ENCODE measurements at places on chromosomes 16 and 17.

DNA sequence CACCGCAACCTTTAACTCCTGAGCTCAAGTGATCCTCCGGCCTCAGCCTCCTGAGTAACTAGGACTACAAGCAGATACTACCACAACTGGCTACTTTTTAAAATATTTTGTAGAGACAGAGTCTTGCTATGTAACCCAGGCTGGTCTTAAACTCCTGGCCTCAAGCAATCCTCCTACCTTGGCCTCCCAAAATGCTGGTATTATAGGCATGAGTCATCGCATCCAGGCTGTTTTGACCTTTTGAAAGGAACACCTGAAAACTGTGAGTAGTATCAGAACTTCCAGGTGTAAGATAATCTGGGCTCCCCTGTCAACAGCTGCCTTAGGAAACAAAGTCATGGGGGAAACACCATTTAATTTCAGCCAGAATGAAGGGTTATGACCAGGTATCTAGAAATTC lies 77.5 kb downstream of the CYTH1 start:
- no peak for DNase-seq

DNA sequence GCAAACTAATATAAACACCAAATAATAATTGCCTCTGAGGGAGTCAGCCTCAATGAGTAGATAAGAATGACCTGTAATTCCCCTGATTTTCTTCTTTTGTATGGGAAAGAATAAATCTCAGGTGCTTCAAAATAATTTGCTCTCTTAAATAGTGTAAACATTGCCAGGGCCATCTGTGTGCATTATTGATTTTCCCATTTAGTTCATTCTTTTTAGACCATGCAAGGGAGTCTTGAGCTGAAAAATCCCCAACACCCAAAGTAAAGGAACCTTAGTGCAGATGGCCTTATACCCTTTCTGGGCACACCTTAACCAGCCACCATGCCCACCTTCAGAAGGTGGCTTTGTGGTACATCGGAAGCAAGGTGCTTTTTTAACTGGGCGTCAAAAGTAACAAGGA lies 267.2 kb downstream of the TMEM114 start:
- DNase-seq = no peak

DNA sequence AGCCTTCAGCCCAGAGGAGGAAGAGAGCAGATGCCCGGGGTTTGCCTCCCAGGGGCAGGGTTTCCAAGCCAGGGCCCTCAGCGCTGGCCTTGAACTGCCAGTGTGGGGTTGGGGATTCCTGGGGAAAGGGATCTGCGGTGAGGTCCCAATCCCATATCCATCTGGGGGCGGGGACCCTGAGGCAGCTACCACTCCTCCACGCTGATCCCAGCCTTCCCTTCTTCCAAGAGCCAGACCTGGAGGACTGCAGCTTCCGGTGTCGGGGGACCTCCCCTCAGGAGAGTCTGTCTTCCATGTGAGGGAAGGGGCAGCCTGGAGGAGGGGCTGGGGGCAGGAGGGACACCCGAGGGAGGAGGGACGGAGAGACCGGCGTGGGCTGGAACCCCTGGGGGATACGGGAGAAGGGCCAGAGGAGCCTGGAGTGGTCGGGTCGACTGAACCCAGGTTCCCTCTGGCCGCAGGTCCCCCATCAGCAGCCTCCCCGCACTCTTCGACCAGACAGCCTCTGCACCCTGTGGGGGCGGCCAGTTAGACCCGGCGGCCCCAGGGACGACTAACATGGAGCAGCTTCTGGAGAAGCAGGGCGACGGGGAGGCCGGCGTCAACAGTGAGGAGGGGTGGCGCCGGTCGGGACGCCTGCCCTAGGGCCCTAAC lies 10.7 kb upstream of the CISD3 start:
- DNase-seq = no peak

DNA sequence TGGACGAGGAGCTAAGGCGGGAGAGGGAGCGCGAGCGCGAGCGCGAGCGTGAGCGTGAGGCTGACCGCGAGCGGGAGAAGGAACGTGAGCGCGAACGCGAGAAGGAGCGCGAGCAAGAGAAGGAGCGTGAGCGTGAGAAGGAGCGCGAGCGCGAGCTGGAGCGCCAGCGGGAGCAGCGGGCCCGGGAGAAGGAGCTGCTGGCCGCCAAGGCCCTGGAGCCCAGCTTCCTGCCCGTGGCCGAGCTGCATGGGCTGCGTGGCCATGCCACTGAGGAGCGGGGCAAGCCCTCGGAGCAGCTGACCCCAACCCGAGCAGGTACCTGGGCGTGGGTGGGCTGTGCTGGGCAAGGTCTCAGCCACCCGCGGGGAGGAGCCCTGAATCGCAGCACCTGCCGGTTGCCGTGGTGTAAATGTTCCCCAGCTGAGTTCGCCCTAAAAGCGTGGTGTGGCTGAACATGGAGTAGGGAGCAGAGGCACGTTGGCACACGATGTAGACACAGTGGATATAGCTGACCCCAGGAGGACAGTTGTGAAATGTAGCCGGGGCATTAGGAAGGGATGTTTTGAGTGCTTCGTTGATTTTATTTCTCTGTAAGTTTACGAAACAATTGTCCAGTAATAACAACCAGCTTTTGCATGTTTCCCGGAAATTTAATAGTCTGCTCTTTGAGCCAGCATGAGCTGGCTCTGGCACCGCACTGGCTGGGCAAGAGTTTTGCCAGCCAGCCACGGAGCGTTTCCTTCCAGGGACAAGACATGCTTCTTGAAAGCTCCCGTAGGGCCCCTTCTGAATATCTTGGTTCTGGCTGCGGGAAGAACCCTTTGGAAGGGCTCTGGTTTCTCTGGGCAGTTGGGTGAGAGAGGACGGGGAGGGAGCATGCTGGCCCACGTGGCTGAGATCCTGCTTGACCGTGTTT lies 32.1 kb downstream of the GINS2 start:
- no peak for DNase-seq

DNA sequence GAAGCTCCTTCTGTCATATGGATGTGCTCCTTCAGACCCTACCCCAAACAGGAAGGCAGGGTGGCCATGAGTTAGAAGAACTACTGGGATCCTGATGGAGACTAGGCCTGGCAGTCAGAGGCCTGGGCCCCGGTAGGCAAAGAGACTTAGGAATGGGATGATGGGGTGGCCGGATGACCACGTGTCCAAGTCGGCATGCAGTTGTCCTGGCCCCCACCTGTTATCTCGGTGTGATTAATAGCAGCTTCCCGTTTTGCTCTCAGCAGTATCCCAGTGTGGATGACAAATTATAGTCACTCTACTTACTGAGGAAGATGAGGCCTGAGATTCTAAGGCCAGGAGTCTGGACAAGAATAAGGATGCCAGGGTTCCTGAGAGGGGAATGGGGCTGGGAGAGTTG lies 1.5 kb downstream of the TNFSF12 start:
- DNase-seq = no peak

- DNase-seq = no peak
These were observed 51.5 kb downstream of the NTN1 start for GRCh38 chr17:9072696-9073339.

DNA sequence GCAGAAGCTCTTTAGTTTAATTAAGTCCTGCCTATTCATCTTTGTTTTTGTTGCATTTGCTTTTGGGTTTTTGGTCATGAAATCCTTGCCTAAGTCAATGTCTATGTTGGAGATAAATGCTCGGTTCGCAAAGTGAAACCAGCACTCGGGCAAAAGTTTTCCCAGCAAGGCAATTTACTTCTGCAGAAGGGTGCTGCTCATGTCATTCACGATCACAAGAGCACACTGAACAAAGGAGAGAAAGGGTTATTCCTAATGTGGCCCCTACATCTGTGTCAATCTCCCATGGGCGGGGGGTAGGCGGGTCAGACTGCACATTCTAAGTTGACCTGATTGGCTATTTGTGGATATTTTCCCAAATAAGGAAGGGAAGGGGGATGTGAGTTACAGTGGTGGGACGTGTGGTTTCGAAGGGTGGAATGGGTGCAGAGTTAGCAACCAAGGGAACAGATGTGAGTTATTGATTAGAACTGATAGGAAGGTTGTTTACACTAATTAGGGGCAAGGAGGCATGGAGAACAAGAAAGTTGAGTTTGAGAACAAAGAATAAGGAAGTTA lies 23.0 kb downstream of the ATF7IP2 start:
- no peak for DNase-seq

DNA sequence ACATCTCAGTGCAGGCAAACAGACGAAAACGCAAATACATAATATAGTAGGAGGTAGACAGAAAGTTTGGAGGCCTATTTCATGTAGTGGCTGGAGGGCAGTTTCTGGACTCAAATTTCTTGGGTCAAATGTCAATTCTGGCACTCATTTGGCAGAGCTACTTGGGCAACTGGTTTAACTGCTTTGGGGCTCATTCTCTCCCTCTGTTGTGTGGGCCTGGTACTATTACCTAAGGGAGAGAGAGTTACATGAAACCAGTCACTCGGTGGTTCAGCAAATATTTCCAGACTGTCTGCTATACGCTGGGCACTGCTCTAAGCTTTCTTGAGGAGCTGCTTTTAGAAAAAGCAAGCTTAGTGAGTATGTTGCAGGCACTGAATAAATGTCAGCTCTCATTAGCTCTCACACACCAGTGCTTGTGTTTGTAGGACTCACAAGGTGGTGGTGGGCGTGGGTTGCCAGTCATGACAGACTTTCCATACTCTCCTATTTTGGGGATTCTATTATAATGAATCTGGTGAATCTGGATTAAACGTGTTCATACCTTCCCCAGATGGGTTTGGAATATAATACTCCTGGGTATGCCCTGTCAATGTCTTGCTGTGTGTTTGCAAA lies 1.8 kb upstream of the SHISA9 start:
- no peak for DNase-seq

DNA sequence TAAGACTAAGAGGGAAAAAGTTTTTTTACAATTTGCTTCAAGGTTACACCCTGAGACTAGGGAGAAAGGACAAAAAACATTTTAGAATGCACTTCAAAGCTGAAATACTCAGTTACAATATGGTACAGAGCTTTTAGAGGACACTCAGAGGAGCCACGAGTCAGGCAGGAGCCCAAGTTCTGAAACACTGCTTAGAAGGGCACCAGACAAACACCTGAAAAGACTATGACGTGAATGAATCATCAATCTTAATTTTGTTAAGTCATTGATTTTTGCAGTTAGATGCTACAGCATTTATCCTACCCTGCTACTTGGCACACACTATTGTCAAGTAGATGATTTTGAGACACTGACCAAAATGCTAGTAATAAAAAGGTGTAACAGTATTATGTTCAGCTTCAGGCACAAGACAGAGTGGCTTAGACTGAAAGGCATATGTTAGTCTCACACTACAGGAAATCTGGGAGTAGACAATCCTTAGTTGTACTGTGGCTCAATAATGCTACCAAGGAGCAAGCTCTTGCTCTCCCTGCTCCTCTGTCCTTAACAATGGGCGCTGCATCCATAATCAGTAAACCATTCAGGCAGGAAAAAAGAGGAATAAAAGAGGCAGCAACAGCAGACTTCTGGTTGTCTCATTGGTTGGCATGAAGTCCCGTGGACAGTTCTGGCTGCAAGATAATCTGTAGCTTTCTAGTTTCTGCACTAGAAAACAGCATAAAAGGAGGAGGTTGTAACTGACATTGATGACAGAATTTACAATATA lies 151.8 kb downstream of the ABCA8 start:
- DNase-seq = no peak

- no peak for DNase-seq
These were observed 1.2 kb downstream of the G6PC3 start for GRCh38 chr17:44071772-44072171.

GRCh38 chr17:55322453-55322985 lies 57.8 kb downstream of the HLF start:
- no peak for DNase-seq

- DNase-seq = peak; percentile 86
These were observed at the start of gene METTL22 for GRCh38 chr16:8621572-8622314. Gene METTL22 (plus strand): TSS chr16:8621698. CDS start chr16:8625666, 3,968 bp downstream.

- DNase-seq = peak; percentile 43
These were observed 14.4 kb downstream of the NDUFAF8 start for GRCh38 chr17:81253358-81254131.

DNA sequence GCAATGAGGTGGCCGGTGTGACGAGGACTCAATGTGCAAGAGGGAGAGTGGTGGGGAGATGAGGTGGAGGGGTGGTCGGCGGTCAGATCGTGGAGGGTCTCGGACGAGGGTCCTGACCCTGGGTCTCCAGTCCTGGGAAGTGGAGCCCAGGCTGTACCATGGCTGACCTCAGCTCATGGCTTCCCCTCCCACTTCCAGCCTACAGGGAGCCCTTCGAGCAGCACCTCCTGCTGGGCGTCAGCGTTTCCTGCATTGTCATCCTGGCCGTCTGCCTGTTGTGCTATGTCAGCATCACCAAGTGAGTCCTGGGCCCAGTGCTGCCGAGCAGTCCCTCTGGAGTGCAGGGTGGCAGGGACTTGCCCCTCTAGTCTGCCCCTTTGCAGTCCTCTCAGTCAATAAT lies 41.8 kb downstream of the IL4R start:
- no peak for DNase-seq

- no peak for DNase-seq
These were observed 631 bp downstream of the UTP6 start for GRCh38 chr17:31900877-31901276.

GRCh38 chr16:9259914-9260608 lies 168.6 kb downstream of the HAPSTR1 start:
- DNase-seq = no peak

GRCh38 chr17:80511222-80512180 lies 33.1 kb upstream of the RPTOR start:
- DNase-seq = no peak

- no peak for DNase-seq
These were observed 30.4 kb upstream of the HS3ST3B1 start for GRCh38 chr17:14270508-14270907.

DNA sequence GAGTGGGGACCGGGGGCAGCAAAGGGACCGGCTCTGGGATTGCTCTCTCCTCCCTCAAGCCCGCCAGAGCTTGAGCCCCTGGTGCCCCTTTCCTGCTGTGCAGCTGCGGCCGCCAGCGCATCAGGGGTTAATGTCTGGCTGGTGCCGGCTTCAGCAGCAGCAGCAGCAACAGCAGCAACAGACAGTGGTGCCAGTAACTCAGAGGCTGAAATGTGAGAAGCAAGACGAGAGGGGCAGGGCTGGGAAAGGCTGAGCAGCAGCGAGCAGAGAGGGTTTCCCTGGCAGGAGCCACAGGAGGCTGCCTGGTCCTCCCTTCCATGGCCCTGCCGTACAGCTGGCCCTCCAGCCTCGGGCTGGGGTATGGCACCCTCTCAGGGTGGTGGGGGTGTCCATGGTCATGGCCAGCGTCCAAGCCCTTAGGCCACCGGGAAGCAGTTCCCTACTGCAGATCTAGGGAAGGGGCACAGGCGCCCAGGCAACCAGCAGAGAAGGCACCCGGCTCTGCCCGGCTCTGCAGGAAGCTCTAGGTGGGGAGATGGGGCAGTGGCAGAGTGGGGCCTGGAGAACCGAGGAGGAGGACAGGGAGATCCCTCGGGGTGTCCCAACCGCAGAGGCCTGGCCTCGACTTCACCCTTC lies 21.1 kb upstream of the TFAP4 start:
- DNase-seq = no peak
